ENCODE measurements at places on chromosomes 16 and 17.

GRCh38 chr17:57328109-57328882 is 72.0 kb downstream of the MSI2 start:
- DNase-seq: no peak

- no peak for DNase-seq
Measured at GRCh38 chr17:38345743-38346142, 2.0 kb upstream of the GPR179 start.

GRCh38 chr17:10069301-10069700 is 129.1 kb downstream of the GAS7 start:
- DNase-seq: no peak

DNA sequence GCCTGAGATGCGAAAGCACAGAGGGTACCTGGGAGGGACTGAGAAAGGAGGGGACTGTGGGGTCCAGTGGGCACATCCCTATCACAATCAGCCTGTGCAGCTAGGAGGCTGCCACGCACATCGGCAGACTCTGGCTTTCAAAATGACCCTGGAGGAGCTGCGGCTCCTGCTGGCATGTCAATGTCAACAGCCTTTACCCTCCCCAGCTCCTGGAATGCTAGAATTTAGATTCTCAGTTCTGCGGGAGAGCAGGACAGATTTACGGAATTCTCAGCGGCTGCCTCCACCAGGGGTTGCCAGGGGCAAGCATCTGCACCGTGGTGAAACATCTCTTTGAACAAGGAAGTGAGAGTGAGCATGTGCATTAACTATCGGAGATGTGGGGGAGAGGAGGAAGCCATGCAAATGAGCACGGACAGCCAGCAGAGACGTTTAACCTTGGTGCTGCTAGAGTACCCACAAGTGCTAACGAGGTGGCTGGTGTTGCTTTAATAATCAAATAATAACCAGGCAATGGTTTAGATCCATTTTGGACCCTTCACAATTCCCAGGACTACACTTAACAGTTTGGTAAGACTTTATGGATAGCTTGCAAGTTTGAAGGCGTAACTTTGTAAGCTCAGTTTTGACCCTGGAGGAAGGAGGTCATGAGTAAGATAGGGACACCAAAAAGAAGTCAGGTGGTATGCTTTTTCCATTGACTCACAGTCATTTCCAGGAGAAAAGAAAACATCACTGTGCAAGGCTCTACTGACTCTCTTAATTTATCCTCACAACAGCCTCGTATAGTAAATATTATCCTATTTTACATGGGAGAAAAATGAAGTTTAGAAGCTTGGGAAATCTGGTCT is 54.1 kb downstream of the XYLT1 start:
- no peak for DNase-seq

DNA sequence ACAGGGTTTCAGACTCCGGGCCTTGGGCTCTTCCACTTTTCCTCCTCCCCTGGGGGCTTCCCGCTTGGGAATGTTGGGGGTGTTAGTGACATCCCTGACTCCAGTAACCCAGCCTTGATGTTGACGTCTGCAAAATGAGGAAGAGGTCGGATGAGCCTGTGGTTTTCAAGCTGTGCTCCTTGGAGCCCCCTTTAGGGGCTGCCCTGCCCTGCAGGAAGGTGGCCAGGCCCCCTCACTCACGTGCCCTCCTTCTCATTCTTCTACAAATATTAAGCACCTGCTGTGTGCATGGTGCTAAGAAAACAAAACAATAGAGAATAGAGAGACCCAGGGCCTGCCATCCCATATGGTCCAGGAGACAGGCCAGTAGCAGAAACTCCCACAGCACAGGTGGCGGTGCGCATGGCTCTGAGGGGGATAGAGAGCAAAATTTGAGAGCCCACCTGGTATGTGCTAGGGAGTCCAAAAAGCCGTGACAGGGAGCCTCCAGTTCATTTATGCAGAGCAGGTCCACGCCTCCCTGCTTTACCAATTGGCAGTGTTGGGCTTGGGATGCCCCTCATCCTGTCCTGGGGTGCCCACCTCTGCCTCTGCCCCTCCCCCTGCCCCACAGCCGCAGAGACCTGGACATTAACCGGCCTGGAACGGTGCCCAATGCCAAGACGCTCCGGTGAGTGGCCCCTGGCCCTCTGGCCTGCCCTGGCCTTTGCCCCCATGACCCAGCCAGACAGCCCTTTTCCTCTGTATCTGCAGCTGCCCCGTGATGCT is 7.4 kb downstream of the NDRG4 start:
- no peak for DNase-seq

- DNase-seq: no peak
Measured at GRCh38 chr16:27624154-27625049, 74.5 kb downstream of the KATNIP start.

DNA sequence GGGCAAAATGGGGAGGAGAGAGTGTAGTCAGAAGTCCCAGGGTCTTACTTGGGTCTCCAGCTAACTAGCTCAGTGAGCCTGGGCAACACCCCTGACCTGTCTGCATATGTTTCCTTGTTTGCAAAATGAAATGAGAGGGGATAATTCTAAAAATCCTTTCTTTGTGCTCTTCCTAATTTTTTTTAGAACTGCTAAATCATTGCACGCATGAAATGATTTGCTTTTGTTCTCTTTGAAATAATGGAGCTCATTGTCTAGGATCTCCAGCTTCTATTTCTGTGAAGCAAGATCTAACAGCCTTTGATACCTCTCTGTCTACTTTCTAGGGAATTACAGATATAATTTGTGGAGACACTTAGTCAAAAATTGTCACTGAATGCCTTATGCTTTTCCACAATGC is 181.3 kb downstream of the CDH13 start:
- no peak for DNase-seq

DNA sequence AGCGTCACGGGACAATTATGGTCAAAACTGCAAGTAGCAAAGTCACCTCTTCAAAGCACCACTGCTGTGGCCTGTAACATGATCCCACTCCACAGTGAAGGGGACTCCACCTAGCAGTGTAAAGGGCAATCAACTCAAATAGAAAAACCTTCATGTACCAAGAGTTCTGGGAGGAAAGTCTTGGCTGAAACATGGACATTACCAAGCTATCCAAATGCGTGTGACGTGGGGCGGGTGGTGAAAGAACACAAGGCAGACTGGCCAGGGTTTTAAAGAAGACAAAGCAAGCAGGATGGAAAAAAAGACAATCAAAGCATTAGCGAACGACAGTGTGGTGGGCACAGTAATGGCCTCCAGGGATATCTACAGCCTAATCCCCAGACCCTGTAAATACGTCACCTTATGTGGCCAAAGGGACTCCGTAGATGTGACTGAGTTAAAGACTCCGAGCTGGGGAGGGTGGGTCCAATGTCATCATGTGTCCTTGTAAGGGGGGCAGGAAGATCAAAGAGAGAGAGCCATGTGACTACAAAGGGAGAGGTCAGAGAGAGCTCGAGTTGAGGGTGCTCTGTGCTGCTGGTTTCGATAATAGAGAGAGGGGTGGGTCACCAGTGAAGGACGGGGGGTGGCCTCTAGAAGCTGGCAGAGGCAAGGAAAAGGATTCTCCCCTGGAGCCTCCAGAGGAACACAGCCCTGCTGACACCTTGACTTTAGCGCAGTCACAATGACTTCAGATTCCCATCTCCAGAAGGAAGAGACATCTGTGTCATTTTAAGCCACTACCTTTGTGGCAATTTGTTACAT is 6.0 kb downstream of the HSDL1 start:
- no peak for DNase-seq

GRCh38 chr17:59366040-59366757 is 34.7 kb downstream of the YPEL2 start:
- DNase-seq: no peak

GRCh38 chr17:38322156-38322779 is 21.5 kb downstream of the GPR179 start:
- no peak for DNase-seq

DNA sequence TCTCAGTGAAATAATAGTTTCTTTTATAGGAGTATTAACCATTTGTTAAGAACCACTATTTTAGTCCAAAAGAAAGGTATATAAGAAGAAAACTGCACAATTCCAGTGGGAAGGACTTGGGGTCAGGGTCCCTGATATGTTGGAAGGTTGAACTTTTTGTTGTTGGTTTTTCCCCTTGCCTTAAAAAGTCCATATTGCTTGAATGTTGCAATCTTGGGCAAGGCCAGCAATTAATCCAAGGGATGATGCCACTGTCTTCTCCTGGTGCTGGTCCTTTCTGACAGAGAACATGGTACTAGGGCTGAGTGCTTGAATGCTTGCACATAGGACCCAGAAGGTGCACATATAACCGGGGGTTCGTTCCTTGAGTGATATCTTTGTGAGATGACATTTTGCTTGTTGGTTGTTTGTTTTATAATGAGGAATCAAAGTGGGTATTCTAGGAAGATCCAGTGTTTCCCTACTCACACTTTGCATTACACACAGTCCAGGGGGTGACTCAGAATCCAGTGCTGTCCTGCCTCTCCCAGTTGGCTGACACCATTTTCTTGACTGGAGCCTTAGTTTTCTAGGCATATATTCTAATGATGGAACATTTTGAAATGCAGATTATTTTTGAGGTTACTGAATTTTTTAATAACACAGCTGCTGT is 54.9 kb downstream of the SIAH1 start:
- no peak for DNase-seq

DNA sequence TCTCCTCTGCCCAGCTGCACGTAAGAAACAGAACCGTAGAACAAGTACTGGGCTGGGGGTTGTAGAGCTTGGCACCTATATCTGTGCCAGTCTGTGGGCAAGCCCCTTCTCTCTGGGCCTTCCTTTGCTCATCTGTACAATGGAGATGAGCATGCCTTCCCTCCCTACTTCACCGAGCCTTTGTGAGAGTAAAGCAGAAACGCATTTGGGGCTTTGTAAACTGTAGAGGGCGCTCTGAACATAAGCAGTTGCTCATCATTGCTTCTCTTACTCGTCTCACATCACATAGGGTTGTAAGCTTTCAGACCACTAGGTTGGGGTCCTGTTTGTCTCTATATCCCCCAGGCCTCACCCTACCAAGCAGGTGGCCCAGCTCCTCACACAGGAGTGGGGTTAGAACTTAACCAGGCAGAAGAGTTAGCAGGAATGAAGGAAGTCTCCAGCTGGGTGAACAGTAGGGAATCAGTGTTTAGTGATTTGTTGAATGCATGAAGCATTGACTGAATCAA is 15.1 kb downstream of the SAMD14 start:
- no peak for DNase-seq
